ENCODE measurements at places on chromosomes 2 and 18.

DNA sequence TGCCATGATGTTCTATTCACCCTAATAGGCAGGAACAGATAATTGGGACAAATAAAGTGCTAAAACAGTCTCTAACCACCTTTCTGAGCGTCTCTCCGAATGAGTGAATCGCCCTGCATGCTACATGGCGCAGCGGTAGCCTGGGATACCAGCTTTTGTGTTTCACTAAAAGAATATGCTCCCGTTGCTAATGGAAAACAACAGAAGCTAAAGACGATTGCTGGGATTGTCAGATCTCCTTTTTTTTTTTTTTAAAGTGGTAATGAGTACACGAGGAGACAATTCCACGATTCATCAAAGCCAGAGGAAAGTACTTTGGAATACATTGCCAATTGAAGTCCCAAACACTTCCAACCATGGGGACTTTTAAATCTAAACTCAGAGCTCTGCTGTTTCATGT is 1815.3 kb upstream of the CELF4 start:
- no peak for DNase-seq

DNA sequence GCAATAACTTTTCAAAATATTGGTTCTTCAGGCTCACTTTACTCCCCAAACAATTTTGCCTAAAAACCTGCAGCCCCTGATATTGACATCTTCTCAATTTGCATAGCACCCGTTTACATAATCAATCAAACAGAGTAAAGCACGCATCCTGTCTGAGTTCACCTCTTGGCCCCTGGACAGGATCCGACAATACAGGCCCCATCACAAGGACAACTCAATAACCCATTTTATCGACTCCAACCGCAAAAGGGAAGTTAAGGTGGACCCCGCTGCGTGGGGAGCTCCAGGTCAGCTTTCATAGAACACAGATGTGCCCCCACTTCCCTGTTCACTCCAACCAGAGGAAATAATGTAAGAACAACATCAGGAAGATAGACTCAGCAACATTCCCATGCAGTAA is 44.7 kb downstream of the TTC32 start:
- no peak for DNase-seq

DNA sequence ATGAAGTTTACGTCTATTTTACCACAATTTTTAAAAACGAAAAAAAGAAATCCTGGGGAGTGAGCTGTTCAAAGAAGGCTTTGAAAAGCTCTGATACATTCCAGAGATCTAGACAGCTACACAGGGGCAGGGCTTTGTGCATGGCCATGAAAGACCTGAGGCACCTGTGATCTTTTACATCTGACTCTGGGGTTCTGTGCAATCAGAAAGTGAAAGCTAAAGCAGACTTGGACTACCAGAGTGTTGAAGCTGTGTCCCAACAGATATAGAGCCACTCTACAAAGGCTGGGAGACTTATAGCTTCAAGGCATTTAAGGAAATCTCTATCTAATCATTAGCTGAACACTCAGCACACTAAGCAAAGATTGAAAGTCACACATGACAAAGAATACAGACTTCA is 34.1 kb downstream of the PARD6G start:
- DNase-seq: no peak

DNA sequence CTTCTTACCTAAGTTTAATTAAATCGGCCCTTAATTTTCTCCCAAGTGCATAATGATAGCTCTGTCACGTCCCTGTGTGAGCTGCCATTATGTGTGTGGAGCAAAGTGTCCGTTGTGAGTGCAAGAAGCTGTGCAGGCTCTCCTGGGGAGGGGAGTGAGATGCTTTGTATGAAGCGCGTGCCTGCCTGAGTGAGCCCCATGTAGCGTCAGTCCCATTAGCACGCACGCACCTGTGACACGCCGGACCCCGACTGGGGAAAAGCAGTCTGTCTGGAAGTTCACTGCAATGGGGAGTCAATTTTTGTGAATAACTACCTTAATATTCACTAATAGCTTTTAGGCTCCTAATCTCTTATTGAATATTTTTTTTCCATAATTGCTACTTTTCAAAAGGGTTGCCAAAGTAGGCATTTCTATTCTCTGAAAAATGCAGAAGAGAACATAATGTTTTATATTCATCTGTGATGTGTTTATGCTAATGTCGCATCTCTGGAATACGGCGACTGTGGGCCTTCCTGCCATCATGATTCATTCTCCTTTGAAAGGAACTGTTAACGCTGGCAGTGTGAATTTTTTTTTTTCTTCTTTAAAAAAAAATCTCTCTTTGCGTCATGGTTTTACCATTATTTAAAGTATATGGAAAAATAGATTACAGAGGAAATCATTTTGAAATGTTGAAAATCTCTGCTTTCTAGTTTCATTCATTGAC is 157.7 kb downstream of the COL4A4 start:
- DNase-seq: no peak

- DNase-seq: no peak
These were observed 103.4 kb downstream of the TNS1 start for GRCh38 chr2:217899231-217900009.

GRCh38 chr2:98091738-98092137 is 4.8 kb downstream of the VWA3B start:
- no peak for DNase-seq

DNA sequence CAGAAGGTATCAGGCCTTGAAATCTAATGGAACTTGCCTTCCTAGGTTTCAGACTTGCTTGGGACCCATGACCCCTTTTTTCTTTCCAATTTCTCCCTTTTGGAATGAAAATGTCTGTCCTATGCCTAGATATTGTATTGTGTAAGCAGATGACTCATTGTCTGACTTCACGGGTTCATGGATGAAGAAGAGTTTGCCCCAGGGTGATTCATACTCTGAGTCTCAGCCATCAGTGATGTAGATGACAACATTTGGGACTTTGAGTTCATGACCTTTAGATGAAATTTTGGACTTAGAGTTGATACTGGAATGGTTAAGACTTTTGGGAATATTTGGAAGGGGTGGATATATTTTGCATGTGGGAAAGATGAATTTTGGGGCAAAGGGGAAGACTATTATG is 11.2 kb upstream of the SCYGR5 start:
- no peak for DNase-seq

DNA sequence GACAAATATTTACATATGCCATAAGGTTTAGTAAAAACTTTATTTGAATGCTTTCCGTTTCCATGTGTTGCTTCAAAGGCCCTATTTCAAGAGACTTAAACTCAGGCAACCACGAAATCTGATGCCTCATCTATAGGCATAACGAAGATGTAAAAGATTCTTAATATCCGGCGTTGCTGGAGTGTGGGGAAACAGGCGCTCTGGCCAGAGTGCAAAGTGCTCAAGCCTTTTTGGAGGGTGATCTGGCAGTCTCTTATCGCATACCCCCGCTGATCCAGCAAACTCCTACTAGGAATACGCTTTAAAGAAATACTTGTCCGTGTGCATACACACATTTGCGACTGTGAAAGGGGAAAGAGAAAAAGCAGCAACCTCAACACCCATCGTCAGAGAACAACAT is 108.8 kb downstream of the NOL10 start:
- DNase-seq: no peak

DNA sequence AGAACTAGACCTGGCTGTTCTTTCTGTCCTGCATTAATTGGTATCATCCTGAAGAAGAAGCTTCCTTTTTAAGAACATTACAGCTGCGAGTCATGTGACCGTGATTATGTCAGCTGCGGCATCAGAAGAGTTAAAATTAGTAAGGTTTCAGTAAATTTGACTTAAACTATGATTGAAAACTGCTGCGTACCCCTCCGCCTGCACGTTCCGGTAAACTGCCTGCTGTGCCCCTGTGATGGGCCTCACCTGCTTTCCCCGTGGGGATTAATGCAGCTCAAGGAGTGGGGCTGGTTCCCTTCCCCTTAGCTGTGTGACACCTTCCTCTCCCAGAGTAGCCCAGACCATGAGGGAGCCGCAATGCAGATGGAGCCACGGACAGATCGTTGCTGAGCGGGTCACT is 36.1 kb upstream of the MYO3B start:
- no peak for DNase-seq

DNA sequence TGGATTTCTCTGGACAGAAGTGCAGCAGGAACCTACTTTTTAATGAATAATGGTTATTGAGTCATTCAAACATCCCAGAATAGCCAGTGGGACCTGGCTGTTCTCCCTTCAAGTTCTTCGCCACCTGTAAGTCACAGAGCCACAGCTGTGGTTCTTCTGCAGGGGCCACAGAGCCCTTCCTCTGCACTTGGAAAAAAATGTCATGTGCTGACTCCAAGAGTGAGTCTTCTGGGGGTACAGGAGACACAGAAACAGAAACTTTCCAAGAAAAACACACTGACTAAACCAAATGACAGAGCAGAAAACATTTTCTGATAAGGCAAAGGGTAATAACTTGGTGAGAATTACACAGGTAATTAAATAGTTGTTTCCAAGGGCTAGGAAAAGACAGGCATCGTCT is 68.7 kb upstream of the FN1 start:
- DNase-seq: no peak

DNA sequence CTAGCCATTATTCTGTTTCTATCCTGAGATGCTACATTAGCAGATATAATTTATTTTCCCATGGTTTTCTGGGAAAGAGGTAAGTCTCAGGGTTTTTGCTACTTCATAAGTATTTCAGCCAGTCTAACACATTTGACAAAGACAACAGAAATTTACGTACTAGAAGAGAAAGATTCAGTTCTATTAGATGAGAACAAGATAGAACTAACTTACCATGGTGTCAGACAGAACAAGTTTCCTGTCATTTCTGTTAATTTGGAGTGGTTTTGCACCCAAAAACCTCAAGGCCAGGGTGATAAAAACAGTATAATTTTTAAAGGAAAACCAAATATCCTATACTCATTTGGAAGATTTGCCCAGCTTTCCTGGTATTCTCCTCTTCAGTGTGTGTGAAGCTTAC is 15.6 kb downstream of the SLC4A5 start:
- no peak for DNase-seq

- DNase-seq: no peak
These were observed 92.0 kb downstream of the TMEM163 start for GRCh38 chr2:134626781-134627180.

- DNase-seq: no peak
These were observed 163.2 kb upstream of the CAVIN2 start for GRCh38 chr2:192010073-192010472.

GRCh38 chr2:219272356-219272755 is 6.8 kb upstream of the DNAJB2 start:
- no peak for DNase-seq

- DNase-seq: no peak
These were observed 57.3 kb upstream of the KLF7 start for GRCh38 chr2:207223051-207223450.

DNA sequence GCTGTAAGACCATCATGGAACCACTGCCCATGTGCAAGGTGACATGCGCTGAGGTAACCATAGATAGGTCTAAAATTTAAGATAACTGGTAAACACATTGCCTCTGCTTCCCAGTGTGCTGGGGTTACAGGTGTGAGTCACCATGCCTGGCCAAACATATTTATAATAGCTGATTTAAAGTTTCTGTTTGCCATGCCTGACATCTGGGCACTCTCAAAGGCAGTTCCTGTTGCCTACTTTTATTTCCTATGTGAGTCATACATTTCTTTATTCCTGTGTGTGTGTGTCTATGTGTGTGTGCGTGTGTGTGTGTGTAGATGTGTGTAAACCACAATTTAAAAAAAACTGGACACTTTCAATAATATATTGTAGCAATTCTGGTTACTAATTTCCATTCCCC is 415.2 kb upstream of the NETO1 start:
- DNase-seq: no peak

DNA sequence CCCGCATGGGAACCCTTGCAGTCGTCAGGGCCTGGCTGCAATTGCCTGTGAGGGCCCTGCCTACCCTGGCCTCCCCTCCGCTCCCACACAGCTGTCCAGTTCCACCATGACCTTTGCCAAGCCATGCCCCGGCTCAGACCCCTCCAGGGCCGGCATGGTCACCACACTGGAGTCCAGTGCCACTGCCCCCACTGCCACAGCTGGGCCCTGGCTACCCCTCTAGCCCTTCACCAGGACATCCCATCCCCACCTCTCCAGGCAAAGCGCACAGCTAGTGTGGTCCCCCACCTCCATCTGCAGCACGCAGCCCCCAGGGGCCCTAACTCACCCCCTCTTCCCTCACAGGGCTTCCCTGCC is 70.3 kb upstream of the SMAD7 start:
- no peak for DNase-seq

DNA sequence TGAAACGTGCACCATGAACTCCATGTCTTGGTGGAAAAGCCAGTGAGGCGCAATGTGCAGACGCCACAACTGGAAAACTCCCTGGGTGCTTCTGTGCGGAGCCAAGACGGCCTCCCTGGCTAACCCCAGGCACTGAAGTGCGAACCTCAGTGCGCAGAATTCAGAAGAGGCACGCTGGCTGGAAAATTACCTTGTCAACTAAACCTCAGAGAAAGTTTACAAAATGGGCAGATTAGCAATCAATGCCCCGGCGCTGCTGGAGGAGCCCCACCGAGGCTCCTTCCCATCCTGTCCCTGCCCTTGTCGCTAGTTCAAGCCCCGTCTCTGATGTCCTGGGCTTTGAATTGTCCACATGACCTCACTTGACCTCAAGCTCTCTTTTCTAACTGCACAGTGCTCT is 22.2 kb downstream of the SNORC start:
- no peak for DNase-seq

DNA sequence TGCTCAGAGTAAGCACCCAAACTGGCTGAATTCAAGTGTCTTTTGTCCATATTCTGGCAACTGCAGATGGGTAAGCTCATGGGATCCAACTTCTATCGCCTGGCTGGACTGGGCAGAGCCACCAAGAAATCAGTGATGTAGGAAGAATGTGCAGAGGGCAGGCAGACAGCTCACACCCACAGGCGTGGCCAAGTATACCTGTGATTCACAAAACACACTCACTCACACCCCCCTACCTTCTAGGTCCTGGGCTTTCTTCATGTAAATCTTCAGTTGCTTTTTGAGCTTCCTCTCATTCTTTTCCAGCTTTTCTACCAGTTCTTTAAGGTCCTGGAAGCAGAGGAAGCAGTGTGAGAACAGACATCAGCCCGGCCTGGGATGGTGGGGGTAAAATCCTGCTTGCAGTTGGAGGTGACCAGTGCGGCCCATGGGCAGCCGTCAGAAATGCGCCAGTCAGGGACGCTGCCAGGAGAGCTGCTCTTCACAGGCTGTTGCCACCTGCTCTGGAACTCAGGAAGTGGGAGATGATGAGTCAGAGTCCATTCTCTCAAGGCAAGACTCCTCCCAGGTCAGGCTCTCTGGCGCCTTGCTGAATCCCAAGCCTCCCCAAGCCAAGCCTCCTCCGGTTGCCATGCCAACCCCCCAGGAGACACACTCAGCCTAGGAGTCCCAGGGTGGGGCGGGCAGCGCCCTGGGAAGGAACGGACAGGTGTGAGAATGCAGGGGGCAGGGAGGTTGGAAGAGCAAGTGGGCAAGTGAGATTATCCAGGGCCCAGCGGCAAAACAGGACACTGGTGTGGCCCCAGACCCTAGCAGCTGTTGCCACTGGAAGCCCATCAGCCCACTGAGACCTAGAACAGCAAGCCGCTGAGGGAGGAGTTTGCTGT is 36.2 kb upstream of the ACAA2 start:
- DNase-seq: no peak

- no peak for DNase-seq
These were observed 69.6 kb upstream of the DNMT3A start for GRCh38 chr2:25411281-25411680.

- no peak for DNase-seq
These were observed 40.3 kb downstream of the ASB1 start for GRCh38 chr2:238467062-238467461.

- no peak for DNase-seq
These were observed 56.0 kb downstream of the GALR1 start for GRCh38 chr18:77305676-77306075.
